Naive B cell (primary cell): ENCODE measurements at places on chromosomes 7 and 10.

- no peak for DNase-seq
Observed at GRCh38 chr7:55554038-55554437, 18.3 kb downstream of the VOPP1 start.

- no peak for DNase-seq
Observed at GRCh38 chr7:42348631-42349030, 111.6 kb upstream of the GLI3 start.

GRCh38 chr10:79181698-79182521 lies 113.1 kb downstream of the ZMIZ1 start:
- DNase-seq, result no peak

DNA sequence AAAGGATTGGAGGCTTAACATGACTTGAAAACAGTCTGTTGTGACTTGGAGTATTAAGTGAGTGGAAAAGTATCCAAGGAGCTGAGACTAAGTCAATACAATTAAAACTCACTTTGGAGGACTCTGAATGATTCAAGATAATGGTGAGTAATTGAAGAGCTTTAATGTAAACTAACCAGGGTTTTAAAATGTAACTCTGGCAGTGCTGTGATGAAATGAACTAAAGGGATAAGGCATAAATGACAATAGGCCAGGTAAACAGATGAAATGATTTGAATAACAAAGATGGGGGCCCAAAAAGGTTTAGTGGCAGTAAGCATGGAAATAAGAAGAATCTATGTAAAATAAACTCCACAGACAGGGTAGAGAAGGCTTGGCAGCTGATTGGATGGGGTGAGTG lies 316.5 kb upstream of the CACNA2D1 start:
- DNase-seq, result no peak

GRCh38 chr7:76201732-76202665 lies at the start of gene SRRM3:
SRRM3 (plus strand) TSS chr7:76201896; CDS start chr7:76235067, 33,171 bp downstream.
- peak; percentile 77 for DNase-seq
